EH (cell line): ENCODE measurements at places on chromosomes 7 and 10.

DNA sequence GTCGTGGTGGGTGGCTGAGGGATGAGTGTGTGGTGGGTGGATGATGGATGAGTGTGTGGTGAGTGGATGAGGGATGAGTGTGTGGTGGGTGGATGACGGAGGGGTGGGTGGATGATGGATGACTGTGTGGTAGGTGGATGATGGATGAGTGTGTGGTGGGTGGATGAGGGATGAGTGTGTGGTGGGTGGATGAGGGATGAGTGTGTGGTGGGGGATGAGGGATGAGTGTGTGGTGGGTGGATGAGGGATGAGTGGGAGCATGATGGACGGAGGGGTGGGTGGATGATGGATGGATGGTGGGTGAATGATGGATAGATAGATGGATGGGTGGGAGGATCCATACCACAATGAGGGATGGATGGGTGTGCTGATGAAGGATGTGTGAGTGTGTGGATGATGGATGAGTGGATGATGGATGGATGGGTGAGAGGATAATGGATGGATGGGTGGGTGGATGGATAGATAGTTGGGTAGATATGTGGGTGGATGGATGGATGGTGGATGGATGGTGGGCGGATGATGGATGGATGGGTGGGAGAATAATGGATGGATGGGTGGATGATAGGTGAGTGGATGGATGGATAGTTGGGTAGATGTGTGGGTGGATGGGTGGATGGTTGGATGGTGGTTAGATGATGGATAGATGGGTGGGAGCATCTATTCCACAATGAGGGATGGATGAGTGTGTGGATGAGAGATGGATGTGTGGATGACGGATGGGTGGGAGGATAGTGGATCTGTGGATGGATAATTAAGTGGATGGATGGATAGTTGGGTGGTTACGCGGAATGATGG lies 266.8 kb downstream of the CELF2 start:
- no peak for DNase-seq

- DNase-seq, result peak; percentile 7
Measured at GRCh38 chr7:54996391-54996790, 22.4 kb upstream of the EGFR start.

GRCh38 chr7:27156508-27156898 lies at the start of gene HOXA7:
Gene HOXA7 (minus strand): TSS chr7:27156675. CDS start chr7:27156545, 130 bp downstream.
- DNase-seq, result peak; percentile 77

- peak; percentile 57 for DNase-seq
Measured at GRCh38 chr10:68543004-68543918, 15.9 kb upstream of the SLC25A16 start.

GRCh38 chr10:92834986-92835385 lies 13.3 kb upstream of the EXOC6 start:
- peak; percentile 76 for DNase-seq

GRCh38 chr7:2956526-2957368 lies 86.9 kb downstream of the CARD11 start:
- peak; percentile 41 for DNase-seq

- DNase-seq, result peak; percentile 49
Measured at GRCh38 chr10:108375691-108376090, 1211.2 kb upstream of the SORCS1 start.

DNA sequence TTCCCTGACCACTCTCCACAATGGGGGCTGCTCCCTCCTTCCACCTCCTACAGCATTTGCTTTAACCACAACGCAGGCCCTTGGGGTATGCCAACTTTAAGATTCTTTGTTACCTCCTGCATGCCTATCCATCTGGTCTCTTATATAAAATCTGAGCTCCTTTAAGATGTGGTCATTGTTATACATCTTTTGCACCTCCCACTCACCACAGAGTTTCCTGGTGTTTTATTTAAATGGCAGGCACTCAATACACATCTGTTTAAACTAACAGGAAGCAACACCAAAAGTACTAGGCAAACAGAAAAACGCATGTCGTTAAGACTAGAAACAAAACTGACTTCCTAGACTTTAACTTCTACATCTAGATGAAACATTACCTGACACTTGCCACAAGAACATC lies 36.3 kb downstream of the SLC25A13 start:
- DNase-seq, result no peak

DNA sequence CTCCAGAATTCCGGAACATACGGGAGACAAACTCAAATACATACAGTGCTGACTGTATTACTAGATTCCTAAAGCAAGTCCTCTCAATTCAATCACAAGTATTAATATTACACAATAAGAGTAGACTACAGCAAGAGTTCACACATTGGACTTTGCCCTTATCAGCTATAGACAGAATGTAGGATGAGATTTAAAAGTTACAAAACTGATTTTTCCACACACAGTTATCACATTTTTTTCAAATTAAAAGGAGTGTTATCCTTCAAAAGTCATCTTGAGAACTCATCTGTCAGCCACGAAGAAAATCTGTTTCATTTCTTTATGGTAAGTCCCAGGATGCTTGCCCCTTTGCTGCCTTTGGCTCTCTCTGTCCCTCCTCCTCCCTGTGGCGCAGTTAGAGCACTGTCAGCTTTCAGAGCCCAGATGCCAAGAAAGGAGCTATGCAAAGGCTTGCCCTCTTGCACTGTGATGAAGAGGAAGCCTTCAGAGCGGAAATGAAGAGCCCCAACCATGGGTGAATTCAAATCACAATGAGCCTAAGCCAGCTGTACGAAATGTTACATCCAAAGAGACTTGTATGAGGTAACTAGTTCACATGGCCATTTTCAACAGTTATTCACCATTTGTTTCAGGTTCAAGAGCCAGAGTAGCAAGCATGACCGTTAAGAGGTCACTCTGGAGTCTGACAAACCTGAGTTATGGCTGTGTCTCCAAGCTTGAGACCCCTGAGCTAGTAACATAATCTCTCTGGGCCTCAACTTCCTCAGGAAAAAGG lies 10.7 kb downstream of the NCOA4 start:
- no peak for DNase-seq

- DNase-seq, result no peak
Measured at GRCh38 chr10:44864051-44864450, 47.1 kb upstream of the TMEM72 start.

GRCh38 chr10:122814493-122814892 lies 31.2 kb downstream of the CUZD1 start:
- DNase-seq, result no peak

DNA sequence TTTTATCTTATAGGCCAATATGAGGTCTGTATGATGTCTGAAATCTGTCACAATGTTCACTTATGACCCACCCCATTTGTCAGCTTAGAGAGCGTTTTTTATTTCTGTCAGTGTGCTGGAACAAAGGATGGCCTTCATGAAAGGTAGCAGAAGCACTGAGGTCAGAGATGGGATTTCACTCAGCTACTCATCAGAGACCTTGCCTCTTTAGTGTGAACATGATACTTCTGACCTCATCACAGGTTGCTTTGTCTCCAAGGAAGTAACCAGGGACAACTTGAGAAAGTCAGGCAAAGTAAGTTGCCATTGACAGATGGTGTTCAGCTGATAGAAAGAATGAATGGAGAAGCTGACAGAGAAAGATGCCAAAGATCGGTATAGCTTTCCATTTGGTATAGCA lies 16.3 kb downstream of the YAE1 start:
- DNase-seq, result no peak

DNA sequence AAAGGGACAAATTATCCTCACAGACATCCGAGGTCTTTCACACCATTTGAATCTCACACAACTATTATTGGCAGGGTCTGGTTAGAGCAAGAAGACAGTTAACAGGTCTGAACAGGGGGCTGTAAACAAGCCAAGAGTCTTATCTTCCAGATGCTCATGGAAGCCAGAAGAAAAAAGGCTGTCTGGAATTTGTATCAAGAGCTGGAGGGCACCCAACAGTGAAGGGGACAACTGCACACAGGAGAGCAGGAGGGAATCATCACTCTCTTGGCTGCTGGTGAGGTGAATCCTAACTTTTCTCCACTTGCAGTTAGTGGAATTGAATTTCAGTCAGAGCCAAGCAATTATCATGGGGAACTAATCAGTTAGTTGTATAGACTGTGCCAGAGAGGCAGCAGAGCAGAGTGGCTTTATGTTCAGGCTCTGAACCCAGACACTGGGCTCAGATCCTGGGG lies 880.2 kb upstream of the AUTS2 start:
- no peak for DNase-seq
